Stimulated activated CD4-positive, alpha-beta T cell treated with anti-CD3 and anti-CD28 coated beads, Interleukin-15, amount 100 ng/mL, for 1 hour (primary cell): ENCODE measurements at places on chromosomes 3 and 15.

- no peak for DNase-seq
These were observed 1.9 kb upstream of the JAGN1 start for GRCh38 chr3:9888540-9888939.

DNA sequence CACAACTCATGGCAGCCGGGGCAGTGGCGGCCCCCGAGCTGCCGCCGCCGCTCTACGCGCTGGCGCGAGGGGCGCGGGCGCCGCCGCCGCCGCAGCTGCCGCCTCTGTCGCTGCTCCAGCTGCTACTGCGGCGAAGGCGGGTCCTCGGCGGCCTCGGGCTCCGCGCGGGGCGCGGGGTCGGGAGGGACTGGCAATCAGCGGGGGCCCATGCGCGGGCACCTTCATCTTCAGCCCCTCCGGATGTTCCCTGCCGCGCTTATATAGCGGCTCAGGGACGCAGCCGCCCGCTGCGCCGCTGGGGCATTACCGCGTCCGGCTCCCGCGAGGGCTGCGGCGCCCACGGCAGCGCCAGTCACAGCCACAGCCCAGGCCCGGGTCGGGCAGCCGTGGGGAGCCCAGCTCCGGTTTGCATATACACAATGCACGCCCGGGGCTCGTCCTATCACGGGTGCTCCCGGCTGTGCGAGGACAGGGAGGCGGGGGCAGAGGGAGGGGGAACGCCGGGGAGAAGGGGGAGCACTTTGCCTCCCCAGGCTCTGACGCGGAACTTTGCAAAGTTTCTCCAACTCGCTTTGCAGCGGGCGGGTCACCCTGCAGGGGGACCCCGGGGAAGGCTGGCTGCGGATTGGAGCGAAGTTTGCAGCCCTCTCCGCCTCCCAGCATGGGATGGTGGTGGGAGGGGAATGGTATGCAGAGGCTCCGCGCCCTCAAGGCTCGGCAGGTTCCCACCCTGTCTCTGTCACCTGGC lies at the start of gene VGLL3:
Gene VGLL3, minus strand, starts transcription at position 416 of the 748 bp plus-strand sequence. Its CDS starts 406 bp downstream, at position 10.
- no peak for DNase-seq

- no peak for DNase-seq
These were observed 164.5 kb downstream of the IGF1R start for GRCh38 chr15:98812716-98813446.

- no peak for DNase-seq
These were observed 439.8 kb upstream of the IL12A start for GRCh38 chr3:159548675-159549335.

- no peak for DNase-seq
These were observed 31.7 kb upstream of the SYNM start for GRCh38 chr15:99073008-99073717.

DNA sequence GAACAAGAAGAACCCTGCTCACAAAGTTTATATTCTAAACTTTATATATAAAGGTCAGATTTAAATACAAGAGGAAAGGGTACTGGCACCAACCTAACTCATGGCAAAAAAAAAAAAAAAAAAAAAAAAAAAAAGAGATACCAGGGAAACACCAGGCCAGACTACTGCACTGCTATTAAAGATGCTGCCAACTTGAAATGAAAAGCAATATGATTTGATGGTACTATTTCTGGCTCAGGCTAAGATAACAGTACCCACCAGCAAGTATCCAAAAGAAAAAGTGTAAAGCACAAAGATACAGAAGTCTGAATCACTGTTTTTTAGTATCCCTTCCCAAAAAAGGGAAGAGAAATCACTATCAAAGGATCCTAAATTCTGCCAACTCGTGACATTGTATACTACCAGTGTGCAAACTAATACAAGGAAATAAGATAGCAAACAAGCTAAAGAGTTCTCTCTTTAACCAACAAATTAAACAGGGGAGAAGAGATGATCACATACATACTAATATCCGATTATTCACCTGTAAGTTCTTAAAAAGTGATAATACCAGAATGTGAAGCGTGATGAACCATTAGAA lies 28.4 kb downstream of the PEAK1 start:
- DNase-seq, result no peak
